Daoy (cell line): ENCODE measurements at places on chromosomes 7 and 10. TPM values are rescaled to one million over a fixed set of nuclear protein-coding genes. Genes with fewer than 3 reads are reported as not detected.

The ALOX5 gene
- 0.06 TPM in 1 of 2 replicates, not detected in the other for total RNA-seq

The SLC13A1 gene
- not detected in 2 replicates for total RNA-seq

DNA sequence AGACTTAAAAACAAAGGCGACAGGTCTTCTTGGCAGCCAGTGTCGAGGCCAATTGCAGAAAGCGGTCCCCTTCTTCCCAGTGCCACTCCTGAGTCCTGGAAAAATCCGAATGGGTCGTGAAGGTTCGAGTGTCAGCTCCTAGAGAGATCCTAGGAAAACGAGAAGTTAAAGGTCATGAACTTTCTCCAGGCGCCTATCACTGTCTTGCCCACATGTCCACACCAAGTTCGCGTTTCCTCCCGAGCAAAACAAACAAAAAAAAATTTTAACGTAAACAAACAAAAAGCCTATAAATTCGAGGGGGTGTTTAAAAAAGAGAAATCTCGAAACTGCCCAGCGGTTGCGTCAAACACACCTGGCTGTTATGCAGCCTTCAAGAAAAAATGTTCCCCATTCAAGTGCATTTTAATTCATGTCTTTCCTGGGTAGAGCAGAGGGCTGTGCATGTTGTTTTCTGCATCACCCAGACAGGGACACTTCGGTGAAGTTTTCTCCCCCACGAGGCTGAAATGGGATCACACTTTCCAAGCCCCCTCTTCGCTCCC is 1.5 kb downstream of the ARHGAP21 start:
- DNase-seq = no peak

DNA sequence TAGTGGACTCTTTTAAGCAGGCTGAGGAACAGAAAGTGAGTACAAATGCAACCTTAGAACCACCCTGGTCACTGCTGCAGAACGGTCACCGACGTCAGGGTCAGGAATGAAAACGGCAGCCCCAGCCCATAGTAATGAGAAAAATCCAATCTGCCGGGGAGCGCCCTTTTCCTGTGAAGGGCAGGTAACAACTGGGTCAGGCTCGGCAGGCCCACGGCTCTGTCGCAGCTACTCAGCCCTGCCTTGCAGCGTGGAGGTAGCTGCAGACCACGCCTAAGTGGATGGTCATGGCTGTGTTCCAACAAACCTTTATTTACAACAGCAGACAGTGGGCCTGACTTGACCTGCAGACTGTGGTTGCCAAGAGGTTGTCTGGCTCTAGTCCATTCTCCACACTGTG is 563.2 kb downstream of the DNAJB6 start:
- DNase-seq = no peak

DNA sequence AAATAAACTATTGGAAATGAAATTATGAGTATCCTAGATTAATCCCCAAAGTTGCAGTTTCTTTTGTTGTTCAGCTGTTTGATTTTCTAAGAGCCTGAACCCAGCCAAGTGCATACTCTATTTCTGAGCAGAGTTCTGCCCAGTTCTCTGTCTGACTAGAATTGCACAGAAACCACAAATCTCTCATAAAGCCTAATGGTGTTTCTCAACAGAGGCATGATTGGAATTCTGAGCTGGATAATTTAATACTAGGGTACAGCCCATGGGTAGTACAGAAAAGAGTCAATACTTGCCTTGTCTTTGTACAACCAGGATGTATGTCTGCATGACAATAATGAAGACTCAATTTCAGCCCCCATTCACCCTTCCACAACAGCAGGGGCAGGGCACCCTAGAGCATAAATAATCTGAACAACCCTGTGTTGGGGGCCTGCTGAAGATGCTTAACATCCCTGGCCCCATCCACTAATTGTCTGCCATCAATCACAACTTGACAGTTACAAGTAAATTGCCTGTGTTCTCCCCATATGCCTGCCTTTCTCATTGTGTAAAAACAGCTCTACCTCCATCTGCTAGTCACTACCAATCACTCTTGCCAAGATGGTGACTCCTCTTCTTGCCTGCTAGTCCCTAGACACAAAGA is 114.4 kb downstream of the NPSR1 start:
- DNase-seq = no peak

DNA sequence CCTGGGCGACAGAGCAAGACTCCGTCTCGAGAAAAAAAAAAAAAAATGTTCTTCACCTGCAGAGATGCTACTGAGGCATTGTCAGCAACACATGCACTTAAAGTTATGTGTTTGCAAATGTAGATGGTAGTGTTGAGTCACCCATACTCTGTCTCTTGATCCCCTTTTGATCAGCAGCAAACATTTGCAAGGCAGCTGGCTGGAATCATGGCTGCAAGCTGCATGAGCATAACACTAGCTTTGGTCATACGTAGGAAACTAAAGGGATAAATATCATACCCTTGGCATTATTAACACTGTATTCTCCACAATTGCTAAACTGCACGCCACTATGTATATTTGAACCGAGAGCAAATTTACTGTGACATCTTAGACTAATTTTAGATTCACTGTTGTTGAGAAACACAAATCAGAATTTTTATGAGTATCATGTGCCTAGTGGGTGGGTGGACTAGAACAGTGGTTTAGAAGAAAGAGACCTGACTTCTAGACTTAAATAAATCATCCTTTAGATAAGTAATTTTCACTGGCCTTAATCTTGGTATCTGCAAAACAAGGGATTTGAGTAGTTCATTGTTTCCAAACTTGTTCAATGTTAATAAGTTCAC is 229.3 kb upstream of the MEOX2 start:
- no peak for DNase-seq

DNA sequence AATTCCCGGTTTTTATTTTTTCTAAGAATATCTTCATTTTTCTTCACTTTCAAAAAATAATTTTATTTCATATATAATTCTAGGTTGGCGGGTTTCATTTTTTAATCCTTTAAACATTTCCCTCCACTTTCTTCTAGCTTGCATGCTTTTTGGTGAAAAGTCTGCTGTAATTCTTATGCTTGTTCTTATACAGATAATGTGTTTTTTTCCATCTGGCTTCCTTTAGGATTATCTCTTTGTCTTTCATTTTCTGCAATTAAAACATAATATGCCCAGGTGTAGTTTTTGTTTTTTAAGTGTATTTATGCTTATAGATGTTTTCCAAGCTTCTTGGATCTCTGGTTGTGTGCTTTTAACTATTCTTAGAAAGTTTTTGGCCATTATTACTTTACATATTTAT is 341.3 kb upstream of the SEMA3C start:
- no peak for DNase-seq

- no peak for DNase-seq
These were observed 29.8 kb downstream of the JAKMIP3 start for GRCh38 chr10:132095403-132096113.

DNA sequence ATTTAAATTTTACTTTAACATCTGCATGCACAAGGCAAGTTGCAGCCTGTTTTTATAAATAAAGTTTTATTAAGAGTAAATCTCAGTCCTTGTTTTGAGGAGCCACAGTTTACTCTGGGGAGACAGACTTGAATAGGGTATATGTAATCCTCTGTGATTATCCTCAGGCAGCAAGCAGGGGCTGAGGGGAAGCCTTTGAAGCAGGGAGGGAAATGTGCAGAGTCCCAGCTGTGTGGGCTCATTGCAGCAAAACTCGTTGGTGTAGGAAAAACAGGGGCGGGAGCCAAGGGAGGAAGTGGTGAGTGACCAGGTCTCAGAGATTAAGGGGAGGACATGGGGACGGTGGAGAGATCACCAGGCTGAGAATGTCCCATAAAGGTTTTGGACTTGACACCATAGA is 34.3 kb upstream of the SMC3 start:
- peak; percentile 25 for DNase-seq

The LEP gene
- not detected in 2 replicates for total RNA-seq

- DNase-seq = no peak
These were observed 120.3 kb downstream of the GATA3 start for GRCh38 chr10:8174762-8175161.

- DNase-seq = no peak
These were observed 8.7 kb downstream of the FAM200A start for GRCh38 chr7:99543081-99543671.

- DNase-seq = no peak
These were observed 36.9 kb downstream of the GDI2 start for GRCh38 chr10:5776136-5776880.

The DYNC1I1 gene
- 5.0 and 8.4 TPM in 2 replicates for total RNA-seq

The ZNF853 gene
- 0.86 and 1.1 TPM in 2 replicates for total RNA-seq

GRCh38 chr10:7872041-7872442 is 53.7 kb downstream of the TAF3 start:
- DNase-seq = peak; percentile 10

The AEBP1 gene
- not detected in 2 replicates for total RNA-seq

DNA sequence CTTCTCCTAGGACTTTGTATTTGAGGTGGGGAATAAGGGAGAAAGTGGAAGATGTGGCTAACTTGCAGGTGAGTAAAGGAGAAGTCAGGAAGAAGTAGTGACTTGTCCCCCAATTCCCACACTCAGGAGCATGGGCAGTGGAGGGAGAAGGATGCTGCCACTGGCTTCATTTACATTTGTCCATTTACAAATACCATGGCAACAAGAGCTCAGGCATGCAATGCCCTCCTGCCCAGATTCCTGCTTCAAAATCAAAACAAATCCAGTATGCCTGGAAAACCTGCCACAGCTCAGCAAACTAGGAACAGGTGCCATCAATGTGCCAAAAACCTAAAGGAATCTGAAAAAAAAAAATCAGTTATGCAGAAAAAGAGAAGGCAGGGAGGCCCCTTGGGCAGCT is 139.9 kb downstream of the KCNMA1 start:
- DNase-seq = peak; percentile 34

The STMP1 gene
- total RNA-seq = 9.1 and 11.4 TPM in 2 replicates

The ELFN1 gene
- total RNA-seq = 0.15 and 1.1 TPM in 2 replicates

GRCh38 chr10:80767963-80768362 is 230.3 kb downstream of the SH2D4B start:
- no peak for DNase-seq

The PTPN20 gene
- total RNA-seq = not detected in 2 replicates

DNA sequence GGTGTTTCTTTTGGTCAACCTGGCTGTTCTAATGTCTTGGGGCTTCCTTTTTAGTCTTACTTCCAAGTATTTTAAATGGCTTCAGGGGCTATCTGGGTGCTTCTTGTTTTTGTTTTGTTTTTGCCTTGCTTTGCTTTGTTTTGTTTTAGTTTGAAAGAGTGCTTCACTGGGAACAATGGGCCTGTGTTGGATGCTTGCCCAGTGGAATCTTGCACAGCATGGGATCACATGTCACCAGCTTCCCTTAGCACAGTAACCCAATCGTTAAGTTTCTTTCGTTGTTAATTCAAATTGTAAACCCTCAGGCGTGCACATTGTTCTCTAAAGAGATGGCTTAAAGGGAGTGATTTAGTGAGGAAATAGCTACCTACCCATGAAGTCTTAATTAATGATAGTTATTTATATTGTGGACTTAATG is 8.9 kb downstream of the COL17A1 start:
- DNase-seq = peak; percentile 37

DNA sequence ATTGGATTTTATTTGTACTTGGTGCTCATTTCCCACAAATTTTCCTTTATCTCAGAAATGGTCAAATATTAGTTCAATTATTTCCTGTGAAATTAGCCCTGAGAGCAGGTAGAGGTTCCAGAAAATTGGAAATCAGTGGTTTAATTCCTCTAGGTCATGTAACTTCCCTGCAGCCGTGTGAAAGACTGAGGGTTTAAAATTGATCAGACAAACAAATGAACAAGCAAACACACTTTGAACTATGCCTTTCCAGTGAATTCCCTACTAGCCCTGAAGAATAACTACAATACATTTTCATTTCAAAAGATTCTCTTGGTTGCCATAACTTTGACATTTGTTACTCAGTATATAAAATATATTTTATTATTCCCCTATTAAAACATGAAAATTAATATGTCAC is 1116.7 kb downstream of the REEP3 start:
- no peak for DNase-seq

DNA sequence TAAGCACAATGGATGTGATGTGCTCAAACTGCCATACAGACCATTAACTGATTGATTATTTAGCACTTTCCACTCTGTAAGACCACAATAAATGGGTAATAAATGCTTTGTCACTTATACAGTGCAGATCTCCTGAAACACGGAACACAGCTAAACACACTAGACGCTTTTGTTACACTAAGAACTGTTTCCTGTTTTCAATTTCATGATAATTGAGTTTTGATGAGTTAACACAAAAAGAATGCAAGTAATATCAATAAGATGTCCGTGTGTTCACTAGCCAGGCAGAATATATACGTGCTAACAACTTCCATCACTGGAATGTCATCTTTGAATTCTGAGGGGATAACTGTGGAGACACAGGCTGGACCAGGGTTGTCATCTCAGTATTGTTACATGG is 178.8 kb downstream of the SKAP2 start:
- no peak for DNase-seq

- DNase-seq = peak; percentile 1
These were observed 213.9 kb downstream of the NSUN6 start for GRCh38 chr10:18437486-18437885.

DNA sequence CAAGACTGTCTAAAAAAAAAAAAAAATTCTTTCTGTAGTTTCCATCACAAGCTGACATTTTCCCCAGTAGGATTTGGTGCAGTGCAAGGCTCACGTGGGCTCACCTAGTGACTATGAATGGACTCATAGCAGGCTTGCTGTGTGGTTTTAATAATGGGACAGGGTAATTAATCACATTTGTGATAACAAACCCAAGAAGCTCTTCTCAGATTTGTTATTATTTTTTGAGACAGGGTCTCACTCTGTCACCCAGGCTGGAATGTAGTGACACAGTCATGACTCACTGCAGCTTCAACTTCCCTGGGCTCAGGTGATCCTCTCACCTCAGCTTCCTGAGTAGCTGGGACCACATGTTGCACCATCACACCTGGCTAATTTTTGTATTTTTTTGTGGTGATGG is 40.0 kb downstream of the NACAD start:
- peak; percentile 28 for DNase-seq

- no peak for DNase-seq
These were observed 32.6 kb upstream of the NME8 start for GRCh38 chr7:37815671-37816371.

The ITPRID1 gene
- not detected in 2 replicates for total RNA-seq

DNA sequence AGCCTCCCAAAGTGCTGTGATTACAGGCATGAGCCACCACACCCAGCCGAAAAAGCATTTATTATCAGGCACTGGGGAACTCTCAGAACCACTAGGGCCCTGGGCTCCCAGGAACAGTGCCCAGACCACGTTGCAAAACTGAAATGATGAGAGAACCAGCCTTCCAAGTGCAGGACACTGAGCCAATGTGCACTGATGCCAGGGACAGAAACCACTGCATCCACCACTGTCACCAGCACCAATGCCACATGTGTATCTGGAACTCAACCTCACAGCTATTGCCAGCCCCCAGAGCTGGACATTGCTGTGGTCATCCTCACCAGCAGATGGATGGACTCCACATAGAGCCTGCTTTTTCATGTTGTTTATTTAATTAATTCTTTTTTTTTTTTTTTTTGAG is 28.2 kb upstream of the TPST1 start:
- no peak for DNase-seq
